ENCODE measurements at places on chromosomes 7 and 10.

DNA sequence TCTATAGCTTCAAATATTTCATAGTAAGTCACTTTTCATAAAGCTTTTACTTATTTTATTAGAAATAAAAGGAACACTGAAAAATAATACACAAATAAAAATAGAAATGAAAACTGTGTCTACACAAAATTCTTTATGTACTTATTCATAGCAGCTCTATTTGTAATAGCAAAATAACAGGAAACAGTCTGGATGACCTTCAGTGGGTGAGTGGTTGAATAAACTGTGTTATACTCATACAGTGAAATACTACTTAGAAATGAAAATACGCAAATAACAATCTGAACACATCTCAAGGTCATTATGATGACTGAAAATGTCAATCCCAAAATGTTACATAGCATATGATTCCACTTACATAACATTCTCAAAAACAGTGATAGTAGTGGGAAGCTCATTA lies 138.7 kb upstream of the PCLO start:
- no peak for DNase-seq

- no peak for DNase-seq
Observed at GRCh38 chr7:46537191-46537905, 616.3 kb upstream of the IGFBP3 start.

DNA sequence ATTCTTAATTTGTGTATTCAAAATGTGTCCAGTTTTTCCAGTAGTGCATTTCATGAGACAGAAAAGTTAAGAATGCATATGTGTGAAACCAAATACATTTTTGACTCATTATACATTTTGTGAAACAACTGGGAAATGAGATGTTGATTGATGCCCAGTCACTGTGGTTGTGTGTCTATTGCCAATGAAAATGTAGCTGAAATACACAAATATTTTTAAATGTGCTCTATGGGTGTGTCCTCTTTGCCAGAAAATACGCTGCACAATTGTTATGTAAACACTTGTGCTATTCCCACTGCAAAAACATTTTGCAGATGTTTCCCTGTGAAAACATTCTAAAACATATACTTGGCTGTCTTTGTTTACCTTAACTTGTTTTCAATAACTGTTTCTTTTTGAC lies 395.2 kb downstream of the TFEC start:
- DNase-seq: no peak

GRCh38 chr7:30347226-30348082 lies 63.1 kb downstream of the ZNRF2 start:
- DNase-seq: no peak

DNA sequence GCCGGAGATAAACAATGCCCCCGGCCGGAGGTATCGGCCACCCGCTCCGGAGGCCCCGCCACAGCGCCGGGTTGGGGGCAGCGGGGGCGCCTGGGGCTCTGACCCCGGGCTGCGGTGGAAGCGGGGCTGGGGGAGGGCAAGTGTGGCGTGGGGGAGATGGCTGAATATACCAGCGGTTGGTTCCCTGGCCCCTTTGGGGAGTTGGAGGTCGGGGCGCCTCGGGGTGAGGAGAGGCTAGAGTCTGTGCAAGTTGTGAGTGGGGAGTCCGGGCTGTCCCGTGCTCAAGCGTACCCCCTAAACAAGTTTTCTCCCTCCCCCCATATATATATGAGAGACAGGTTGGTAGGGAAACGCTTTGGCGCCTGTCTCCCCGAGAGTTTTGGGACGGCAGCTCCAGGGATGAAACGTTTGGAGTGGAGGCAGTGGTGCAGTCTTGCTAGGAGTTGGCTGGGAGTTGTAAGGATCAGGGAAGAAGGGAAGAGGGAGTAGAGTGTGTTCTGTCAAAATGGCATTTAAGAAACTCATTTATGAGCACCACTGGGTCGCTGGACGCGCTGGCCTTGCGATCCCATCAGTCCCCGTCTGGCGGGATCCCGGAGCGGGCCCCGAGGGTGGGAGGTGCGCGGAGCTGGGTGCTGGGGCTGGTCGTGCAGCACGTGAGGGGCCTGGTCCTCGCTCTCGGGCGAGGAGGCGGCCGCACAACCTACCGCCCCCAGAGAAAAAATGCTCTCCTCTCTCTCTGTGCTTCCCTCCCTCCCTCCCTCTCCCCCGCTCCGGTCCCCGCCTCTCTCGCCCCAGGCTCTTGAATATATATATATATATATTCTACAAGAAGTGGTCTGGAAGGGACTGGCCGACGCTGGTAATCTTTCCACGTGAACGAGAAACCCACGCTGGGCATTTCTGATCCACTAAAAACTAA lies 1.1 kb downstream of the TET1 start:
- no peak for DNase-seq

All from activated CD4-positive, alpha-beta T cell treated with anti-CD3 and anti-CD28 coated beads for 24 hours (primary cell).